ENCODE measurements at places on chromosomes 7 and 10.

GRCh38 chr7:24318326-24318725, 34.3 kb downstream of the NPY start:
- no peak for DNase-seq

GRCh38 chr7:84970670-84971069, 216.2 kb downstream of the SEMA3D start:
- no peak for DNase-seq

DNA sequence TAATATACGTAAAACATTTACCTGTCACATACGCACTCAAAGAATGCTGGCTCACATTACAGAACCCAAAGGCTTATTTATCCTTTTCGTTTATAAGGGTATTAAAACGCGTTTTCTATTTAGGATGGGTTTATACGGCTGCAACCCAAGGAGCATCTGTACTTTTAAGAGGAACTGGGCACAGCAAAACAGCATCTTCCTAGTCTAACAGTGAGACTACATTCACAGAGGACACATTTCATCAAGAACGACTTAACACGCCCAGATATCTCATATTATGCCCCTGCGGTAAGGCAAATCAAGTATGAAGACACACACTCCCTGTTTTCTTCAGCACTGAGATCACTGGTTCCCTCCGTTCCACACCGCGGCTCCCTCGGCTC, 533 bp upstream of the DMTF1 start:
- DNase-seq, result no peak

DNA sequence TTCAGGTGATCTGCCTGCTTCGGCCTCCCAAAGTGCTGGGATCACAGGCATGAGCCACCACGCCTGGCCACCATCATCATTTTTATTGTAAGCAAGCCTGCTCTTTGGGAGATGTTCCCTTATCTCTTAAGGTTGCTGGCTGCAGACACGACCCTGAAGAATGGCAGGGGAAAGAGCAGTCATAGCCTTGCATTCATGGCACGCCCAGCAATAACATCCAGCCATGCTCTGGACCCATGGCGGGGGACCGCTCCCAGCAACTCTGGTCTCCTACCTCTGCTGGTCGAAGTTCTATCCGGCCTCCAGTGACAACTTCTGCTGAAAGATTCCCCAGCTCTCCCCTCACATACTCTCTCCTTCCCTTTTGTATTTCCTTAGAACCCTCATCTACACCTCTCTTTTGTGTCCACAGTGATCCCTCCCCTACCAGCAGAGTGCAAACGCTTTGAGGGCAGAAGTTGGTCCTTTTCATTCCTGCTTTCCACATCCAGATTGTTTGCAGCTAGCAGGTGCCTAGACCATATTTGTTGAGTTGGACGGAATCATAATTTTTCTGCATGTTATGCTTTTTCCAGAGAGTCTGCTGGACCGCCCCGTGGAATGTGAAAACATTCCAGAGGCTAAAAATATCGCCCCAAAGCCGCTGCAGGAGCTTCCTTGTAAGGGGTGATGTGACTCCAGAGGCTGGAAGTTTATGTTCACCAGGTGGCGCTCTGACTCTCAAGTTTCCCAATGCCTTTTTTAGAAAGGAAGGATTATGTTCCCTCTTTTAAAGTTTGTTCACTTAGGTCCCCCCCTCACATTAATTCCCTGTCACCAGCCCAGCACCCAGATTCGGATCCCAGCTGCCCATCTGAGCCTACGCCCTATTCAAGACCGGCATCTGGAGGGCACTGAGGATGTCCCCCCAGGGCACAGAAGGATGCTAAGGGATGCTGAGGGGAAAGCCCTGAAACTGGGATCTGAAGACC, 4.3 kb upstream of the MARVELD1 start:
- DNase-seq, result peak; percentile 91

DNA sequence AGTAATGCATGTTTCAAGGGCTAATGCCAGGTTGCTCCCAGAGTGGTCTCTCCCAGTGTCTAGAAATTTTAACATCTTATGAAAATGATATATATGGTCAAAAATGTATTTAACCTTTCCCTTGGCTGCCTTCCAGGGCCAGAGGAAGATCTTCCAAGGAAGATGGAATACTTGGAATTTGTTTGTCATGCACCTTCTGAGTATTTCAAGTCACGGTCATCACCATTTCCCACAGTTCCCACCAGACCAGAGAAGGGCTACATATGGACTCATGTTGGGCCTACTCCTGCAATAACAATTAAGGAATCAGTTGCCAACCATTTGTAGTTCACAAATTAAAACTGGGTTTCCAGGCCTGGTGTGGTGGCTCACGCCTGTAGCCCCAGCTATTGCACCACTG, 9.0 kb downstream of the GATAD1 start:
- DNase-seq, result no peak

DNA sequence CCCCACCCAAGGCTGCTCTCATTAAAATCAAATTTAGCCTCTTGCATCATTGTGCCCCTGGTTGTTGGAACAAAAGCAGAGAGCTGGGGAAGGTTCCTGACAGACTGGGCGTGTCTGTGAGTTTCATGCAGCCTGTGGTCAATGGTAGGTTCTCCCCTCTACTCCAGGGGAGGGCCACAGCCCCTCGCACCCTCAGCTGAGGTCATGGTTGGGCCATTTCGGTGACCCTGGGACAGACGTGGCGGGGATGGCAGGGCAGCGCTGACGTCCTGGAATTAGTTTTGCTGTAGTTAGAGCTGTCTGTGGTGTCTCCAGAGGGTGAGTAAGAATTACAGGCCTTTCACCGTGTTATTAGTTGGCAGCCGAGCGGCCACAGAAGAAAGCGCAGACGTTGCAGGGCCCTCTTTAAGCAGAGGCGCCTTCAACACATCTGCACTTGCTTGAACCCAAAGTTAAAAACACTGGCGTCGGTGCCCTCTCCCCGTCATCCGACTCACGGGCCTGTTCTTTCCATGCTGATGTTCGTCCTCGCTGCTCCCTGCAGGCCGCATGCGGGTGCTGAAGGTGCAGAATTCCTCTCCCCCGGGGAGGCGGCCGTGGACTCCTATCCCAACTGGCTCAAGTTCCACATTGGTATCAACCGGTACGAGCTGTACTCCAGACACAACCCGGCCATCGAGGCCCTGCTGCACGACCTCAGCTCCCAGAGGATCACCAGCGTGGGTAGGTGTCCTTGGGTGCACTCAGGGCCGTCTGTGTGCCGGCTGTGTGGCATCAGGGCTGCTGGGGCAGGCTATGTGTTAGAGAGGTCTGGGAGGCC, 2.8 kb downstream of the FAM20C start:
- no peak for DNase-seq

DNA sequence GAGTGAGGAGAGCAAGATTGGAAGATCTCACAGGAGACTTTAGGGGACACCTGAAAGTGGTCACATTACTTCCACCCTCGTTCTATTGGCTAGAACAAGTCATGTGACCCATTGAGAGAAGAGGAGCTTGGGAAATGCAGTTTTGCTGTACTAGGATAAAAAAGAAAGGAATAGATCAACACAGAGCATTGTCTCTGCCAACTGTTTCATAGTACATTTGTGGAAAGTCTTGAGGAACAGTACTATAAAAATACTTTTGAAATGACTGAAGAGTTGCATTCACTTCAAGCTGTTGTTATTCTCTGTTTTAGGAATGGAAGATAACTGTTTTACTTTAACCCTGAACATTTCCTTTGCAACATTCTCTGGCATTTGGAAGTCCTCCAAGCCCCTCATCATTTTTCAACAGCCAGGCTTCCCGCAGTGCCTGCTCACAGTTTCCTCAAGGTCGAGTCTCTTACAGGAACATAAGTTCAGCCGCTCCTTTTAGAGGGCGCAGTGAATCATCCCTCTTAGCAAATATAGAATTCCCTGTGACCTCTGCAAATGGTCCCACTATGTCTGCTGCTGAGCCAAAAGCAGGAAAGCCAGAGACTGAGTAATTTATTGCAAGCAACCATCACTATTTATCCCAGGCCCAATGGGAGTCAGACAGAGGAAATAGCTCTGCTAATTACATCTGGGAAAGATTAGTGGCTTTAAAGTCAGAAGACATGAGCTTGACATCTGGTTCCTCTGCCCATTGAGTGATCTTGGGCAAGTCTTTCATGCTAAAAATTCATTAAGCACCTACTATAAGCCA, 40.7 kb downstream of the MRPL32 start:
- DNase-seq, result peak; percentile 78

DNA sequence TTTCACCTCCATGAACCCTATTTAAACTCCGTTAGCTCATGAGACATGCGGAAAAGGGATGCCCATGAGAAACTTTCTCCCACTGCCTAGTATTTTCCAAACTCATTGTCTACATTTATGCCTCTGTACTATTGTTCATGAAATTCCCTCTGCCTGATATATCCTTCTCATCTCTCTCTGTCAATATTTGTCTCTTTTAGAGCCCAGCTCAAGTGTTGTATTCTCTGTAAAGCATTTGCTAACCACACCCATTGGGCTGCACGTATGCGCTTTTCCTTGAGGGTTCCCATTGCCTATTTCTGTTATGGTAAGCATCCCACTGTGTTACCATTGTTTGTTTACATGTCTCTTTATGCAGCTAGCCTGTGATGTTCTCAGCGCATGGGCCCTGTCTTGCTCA, 211.4 kb downstream of the MDFIC start:
- no peak for DNase-seq

- DNase-seq, result no peak
Observed at GRCh38 chr10:117555863-117556262, 13.3 kb downstream of the EMX2 start.

GRCh38 chr7:17625043-17625442, 315.3 kb downstream of the SNX13 start:
- DNase-seq, result no peak

- DNase-seq, result no peak
Observed at GRCh38 chr10:121338206-121338980, 259.9 kb downstream of the FGFR2 start.

GRCh38 chr7:94344826-94345225, 49.9 kb upstream of the COL1A2 start:
- DNase-seq, result no peak

GRCh38 chr10:106565546-106565945, 599.0 kb downstream of the SORCS1 start:
- DNase-seq, result no peak

DNA sequence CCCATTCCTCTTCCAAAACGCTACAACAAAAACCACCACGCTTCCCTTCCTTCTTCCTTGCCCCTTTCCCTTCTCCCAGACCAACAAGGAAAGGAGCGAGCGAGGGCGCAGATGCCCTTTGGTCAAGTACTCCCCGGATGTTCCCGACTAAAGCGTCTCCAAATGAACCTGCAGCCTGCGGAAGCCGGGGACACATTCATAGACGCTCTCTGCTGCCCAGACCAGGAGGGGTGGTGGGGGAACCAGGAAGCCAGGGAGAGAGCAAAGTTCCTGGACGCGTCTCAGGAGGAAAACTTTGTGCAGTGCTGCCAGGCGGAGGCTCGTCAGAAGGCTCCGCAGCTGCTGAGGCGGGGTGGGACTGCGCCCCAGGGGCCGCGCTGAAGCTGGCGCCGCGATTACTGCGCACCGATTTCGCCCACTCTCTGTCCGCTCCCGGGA, 754 bp downstream of the SEMA3D start:
- DNase-seq, result peak; percentile 77

GRCh38 chr7:47358944-47359588, 222.8 kb downstream of the TNS3 start:
- DNase-seq, result no peak

DNA sequence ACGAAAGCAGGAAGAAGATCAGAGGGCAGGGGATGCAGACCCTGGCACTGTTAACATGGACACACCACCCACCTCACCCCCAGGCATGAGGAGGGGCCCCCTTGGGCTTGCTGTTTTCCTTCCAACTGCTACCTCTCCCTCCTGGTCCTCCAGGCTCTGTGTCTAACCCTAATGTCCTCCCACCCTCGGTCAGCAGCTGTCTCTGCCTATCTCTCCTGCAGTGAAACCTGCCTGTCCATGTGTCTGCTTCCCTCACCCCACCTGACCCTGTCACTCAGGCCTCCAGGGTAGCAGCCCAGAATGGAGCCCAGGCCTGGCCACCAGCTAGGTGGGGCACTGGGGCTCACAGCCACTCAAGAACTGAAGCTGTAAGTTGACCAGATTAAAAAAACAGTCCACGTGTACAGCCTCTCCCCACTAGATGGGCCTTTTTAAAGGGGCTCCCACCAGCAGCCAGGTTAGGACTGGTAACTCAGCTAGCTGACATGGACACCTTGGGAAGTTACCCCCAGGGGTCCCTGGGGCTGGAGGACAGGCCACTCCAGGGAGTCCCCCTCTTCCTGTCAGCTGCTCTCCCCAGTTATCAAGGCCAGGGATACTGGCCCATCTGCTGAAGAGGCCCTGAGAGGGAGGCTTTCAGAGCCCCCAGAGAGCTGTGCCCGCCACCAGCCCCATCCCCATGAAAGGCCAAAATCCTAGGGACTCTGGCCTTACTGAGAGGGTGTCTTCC, 1.5 kb downstream of the SMARCD3 start:
- no peak for DNase-seq

GRCh38 chr7:138161600-138162081, 85.4 kb downstream of the AKR1D1 start:
- no peak for DNase-seq

- peak; percentile 38 for DNase-seq
Observed at GRCh38 chr10:124250506-124250905, 157.1 kb upstream of the CHST15 start.

GRCh38 chr7:19051767-19052375, 65.6 kb downstream of the TWIST1 start:
- DNase-seq, result no peak

DNA sequence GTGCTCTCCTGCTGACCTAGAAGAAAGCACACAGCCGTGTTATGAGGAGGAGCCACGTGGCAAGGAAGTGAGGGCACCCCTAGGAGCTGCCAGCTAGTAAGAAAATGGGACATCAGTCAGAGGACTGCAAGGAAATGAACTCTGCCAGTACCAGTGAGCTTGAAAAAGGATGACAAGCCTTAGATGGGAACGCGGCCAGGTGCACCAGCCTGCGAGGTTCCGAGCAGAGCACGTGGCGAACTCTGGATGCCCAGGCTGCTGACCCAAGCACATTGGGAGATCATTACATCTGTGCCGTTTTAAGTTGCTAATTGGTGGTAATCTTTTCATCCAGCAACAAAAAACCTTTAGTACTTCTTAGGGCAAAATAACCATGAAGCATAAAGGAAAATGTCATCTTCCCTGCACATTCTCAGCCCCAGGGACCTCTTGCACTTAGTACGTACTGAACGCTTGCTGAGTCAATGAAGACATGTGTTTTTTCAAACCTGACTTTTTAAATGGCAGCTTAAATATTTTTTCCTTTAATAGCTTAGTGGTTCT, 69.4 kb downstream of the AMZ1 start:
- no peak for DNase-seq

GRCh38 chr7:14748461-14748860, 154.1 kb downstream of the DGKB start:
- DNase-seq, result no peak

DNA sequence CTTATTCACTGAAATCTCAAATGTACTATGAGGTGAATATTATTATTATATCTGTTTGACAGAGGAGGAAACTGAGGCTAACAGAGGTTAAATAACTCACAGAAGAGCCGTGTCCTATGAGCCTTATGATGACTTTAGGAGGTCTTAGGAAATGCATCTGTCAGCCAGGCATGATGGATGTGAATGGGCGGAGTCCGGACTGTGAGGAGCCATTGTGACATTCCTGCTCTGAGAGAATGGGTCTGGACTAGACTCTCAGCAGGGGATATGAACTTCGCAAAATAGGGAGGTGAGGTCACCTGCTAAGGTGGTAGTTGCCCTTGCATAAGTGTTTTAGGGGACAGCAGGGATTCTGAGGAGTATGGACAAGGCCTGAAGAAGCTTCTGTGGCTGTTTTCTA, 153.6 kb downstream of the TMEM178B start:
- no peak for DNase-seq
